ENCODE measurements at places on chromosomes 1 and 21. TPM values are rescaled to one million over a fixed set of nuclear protein-coding genes. Genes with fewer than 3 reads are reported as not detected.

HECTD3 gene
- 22.5 TPM for total RNA-seq

GRCh38 chr1:36963006-36963405 lies 71.3 kb downstream of the GRIK3 start:
- DNase-seq: no peak

DNA sequence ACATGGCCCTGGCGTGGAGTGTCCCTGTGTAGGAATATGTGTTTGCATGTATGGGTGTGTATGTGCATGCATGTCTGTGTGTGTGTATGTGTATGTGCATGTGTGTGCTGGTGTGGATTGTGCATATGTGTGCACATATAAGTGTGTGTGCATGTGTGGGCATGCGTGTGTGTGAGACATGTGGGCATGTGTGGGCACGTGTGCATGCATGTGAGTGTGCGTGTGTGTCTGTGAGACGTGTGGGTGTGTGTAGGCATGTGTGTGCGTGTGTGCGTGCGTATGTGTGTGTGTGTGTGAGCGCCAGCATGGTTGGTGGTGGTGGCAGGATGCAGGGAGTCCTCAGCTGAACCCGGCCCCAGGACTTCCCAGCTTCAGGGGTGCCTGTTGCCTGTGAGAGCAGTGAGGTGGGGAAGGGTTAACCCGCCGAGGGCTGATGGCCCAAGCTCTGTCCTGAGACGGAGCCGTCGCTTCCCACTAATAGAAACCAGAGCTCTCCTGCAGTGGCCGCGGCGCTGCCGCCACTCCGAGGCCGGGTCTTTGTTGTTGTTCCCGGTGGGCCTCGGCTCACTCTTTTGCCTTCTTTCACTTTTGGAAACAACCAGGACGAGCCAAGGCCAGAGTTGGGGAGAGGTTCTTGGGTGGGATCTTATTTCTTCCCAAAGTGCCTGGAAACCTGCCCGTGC lies 143.6 kb upstream of the ARHGEF16 start:
- DNase-seq: peak; percentile 59

- no peak for DNase-seq
These were observed 34.2 kb downstream of the CHD5 start for GRCh38 chr1:6145864-6146410.

DNA sequence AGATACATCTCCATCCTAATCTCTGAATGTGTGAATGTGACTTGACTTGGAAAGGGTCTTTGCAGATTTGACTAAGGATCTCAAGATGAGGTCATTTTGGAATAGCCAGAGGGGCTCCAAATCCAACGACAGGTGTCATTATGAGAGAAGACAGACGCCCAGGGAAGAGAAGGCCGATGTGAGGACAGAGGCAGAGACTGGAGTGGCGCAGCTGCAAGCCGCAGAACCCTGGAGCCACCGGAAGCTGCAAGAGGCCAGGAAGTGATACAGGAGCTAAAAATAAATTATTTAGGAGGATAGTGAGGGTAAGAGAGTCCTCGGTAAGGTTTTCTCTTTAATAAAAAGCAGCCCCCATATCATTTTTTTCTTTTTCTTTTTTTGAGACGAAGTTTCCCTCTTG lies 9.7 kb upstream of the AADACL4 start:
- peak; percentile 45 for DNase-seq
